ENCODE measurements at places on chromosomes 2 and 18.

DNA sequence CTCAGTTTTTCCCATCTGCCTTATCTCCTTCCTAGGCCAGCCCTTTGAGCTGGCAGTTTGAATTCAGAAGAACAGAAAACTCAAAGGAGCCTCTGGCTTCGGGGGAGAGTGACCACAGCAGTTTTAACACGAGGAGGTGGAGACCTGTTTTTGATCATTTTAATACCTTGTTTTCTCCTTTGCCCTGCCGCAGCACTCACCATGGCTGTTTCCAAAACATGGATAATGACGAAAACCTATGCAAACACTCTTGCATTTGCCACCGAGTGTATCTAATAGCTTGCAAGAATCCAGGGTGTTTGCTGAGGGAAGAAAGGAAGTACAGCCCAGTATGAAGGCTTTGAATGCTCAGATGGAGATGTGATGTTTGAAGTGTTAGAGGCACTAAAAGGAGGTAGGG is 167.1 kb downstream of the PRKCE start:
- no peak for DNase-seq

DNA sequence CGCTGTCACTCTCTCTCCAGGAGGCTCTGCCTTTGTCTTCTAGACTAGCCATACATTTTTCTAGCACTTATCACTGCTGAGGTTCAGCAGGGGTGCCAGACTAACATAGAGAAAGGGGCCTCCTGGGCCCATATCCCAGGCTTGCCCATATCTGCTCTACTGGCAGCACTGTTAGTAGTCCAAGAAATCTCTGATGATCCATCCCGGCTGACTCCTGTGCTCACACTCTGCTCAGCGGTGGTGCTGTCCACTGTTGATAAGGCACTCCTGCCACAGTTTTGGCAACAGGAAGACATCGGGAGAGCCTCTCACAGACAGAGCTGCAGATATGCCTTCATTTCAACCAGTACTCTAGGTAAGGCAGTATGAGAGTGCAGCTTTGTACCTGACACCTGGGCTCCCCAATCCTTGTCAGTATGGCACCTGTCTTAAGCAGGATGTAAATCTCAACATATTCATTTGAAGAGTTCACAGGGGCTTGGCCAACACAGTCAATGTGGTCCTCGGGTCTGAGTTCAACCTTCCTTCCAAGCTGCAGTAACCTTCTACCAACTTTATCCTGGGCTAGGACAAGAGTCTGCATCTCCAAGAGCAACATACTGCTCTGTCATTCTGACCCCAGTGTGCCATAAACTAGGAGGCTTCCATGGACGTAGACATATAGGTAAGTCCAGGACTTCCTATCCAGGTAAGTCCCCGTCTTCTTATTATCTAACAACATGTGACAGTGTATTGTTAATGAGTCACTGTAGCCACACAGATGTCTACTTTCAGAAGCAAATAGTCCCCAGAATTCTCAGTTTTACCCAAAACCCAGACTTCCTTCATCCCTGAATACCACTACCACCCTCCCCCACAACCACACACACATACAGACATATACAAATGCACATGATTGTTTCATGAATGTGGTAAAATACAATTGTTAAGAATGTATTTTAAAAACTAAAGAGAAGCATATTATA is 16.2 kb downstream of the KLF7 start:
- DNase-seq, result no peak

GRCh38 chr2:16019617-16020351 is 79.4 kb downstream of the MYCN start:
- DNase-seq, result no peak

DNA sequence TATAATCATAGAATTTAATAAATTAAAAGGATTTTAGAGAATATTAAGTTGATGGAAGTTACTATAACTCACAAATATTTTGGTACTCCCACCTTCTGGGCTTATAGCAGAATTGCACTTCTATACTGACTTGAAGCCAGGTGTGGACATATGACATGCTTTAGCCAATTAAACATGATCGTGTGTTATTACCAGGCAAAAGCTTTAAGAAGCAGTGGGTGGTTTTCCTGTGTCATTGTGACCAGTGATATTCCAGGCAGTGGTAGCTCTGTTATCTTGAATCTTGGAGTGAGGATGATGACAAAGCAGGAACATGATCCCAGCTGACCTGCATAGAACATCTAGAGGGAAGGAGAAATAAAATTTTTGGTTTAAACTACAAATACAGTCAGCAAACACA is 370.9 kb upstream of the ZEB2 start:
- DNase-seq, result peak; percentile 13

GRCh38 chr2:154452471-154452870 is 246.0 kb upstream of the KCNJ3 start:
- no peak for DNase-seq

DNA sequence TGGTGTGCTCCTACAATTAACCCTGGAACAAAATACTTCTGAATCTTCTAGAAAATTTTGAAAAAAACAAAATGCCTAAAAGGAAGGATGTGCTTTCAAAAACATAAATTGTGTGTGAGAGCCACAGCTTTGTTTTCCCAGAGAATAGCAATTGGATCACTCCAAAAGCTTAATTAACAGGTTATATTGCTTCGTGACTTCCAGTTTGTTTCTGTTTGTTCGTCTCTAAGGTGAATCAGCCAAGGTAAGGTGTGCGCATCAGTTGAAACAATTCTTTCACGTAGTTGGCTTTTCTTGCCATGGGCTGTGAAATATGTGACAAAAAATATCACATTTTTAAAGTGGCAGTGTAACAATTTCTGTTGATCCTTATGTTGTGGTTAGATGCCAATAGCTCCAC is 90.3 kb upstream of the BARD1 start:
- DNase-seq, result no peak

DNA sequence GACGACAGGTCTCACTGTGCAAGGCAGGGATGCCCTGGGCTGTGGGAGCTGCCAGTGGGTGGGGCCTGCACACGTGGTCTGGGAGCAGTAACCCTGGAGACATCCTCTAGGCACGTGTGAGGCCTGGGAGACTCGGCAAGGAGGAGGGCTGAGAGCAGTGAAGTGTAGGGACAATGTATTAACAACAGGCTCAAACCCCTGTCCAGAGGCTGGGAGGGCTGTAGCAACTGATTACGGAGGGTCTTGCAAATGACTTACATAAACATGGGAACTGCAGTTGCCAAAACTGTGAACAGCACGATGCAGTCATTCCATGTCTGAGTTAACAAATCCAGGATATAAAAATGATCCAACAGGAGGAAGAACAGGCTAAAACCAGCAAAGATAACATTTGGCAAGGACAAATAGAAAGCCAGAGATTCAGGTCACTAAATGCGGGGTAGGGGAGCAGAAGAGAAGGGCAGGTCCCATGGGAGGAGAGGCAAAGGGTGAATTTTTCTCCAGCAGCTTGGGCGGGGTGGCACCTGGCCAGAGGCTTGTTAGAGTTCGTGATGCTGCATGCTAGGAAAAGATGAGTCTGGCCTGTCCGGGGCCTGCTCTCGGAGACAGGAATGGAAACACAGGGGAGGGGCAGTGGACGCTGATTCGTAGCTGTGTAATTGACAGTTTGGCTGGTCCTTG is 44.9 kb downstream of the CYP27C1 start:
- DNase-seq, result peak; percentile 74

- DNase-seq, result peak; percentile 21
Observed at GRCh38 chr18:60684843-60685513, 312.4 kb upstream of the MC4R start.

DNA sequence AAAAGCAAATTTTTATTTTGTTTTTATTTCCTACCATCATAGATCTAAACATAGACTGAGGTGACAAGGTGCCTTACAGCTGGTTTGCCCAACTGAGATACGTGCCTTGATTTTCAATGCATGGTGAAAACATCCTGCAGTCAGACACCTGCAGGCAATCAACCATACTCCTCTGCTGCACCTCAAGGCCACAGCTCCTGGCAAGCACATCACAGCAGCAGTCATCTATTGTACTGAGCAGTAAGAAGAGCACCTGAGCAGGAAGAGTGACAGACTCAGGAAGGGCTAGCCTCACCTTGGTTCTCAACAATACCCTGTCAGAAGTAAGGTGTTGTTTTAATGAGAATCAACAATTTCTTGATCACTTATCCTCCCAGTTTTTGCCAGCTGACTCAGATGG is 1206.8 kb upstream of the NRXN1 start:
- DNase-seq, result no peak

DNA sequence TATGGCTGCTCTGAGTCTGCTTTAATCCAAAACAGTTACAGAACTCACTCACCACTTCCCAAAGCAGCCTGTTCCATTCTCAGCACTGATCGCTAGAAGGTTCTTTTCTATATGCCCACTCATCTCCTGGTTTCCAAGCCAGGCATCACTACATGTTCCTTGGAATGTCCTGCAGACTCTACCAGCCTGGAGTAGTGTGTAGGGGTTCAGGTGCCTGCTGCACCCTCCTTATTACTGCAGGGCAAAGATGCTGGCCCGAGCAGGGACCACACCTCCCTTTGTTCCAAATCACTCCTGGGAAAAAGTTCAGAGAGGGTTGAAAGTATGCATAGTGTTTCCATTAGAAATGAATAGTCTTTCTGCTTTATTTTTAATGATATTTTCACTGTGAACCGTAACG is 196.6 kb downstream of the SH3RF3 start:
- DNase-seq, result no peak

DNA sequence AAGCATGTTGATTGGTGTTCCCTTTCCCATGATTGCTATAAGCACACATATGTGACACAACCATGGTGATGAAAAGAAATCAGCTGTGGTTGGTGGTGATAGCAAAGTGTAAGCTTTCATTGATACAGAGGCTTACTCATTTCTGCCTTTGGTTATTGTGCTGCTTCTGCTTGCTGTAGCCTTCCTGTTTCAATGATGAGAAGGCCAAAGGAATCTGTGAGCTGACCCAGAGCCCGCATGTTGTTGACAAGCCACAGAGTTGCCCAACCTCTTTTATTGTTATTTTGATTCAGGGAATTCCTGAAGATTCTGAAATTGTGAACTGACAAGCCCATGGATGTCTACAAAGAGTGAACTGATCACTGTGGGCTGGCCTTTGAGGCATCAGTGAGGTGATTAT is 164.4 kb downstream of the TMEFF2 start:
- DNase-seq, result peak; percentile 20

GRCh38 chr2:73291093-73291460 is 2.3 kb downstream of the EGR4 start:
- peak; percentile 76 for DNase-seq

- DNase-seq, result no peak
Observed at GRCh38 chr2:108634576-108635160, 84.6 kb upstream of the RANBP2 start.

- DNase-seq, result no peak
Observed at GRCh38 chr18:47893939-47894699, 36.3 kb downstream of the SMAD2 start.

- no peak for DNase-seq
Observed at GRCh38 chr2:5121642-5122041, 570.5 kb upstream of the SOX11 start.

- peak; percentile 90 for DNase-seq
Observed at GRCh38 chr2:23351388-23352141, 33.4 kb upstream of the KLHL29 start.

DNA sequence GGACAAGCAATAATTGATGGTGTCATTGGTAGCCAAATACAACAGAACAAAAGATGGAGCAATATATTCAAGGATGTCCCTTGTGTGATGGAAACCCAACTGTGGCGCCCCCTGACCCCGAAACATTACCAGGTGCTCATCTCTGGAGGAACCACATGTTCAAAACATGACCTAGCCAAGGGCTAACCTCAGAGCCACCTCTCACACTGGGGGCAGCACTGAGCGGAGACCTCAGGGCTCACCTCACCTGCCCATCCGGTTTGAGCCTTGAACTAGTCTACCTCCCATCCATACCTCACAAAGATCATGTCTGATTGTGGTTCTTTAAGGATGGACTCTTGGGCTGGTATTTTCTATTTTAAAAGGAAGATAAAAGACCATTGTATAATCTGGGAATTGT is 314.4 kb upstream of the CDH7 start:
- DNase-seq, result no peak

DNA sequence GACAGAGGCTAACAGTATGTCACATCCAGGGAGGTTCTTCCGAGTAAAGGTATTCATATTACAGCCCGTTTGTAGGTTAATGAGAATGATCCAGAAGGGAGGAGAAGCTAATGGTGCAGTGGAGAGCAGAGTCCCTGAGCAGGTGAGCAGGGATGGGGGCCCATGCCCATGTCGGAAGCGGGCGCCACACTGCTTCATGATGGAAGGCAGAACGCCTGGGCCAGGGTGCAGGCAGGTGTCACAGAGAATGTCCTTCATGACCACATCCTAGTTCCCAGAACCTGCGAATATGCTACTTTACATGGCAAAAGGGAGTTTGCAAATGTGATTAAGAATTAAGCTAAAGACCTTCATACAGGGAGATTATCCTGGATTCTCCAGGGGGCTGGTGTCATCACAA is 4.0 kb downstream of the HES6 start:
- DNase-seq, result no peak

DNA sequence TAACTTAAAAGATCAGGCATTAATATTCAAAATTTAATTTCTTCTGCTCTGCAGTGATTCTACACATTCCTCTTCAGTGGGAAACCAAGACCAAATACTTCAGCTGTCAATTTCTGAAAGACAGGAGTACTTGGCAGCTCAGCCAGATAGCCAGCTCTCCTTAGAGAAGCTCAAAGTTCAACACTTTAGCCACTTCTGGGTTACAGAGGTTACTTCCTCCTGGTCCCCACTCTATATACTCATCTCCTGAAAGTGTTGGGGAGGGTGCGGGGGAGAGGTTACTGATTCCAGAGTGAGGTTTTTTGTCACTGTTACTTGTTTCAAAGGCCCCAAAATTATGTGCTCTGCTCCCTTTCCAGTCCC is 4.1 kb downstream of the CYTIP start:
- no peak for DNase-seq

GRCh38 chr2:34070196-34070595 is 471.1 kb upstream of the FAM98A start:
- no peak for DNase-seq

DNA sequence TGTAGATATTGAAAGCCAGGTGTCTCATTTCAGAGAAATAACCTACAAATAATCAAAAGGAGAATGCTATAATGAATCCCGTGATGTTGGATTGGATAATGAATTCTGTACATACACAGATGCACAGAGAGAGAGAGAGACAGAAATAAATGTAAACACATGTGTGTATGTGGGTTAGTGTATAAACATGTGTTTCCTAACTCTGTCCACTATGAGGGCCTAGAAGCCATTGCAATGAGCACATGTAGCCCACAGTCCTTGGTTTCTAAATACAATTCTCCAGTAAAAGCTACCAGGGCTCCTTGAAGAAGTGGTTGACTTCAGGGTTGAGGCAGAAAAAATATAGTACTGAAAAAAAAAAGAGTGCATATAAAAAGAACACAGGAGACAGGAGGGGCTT is 109.5 kb downstream of the INHBB start:
- no peak for DNase-seq

GRCh38 chr2:147416099-147416498 is 428.7 kb upstream of the ACVR2A start:
- DNase-seq, result no peak

DNA sequence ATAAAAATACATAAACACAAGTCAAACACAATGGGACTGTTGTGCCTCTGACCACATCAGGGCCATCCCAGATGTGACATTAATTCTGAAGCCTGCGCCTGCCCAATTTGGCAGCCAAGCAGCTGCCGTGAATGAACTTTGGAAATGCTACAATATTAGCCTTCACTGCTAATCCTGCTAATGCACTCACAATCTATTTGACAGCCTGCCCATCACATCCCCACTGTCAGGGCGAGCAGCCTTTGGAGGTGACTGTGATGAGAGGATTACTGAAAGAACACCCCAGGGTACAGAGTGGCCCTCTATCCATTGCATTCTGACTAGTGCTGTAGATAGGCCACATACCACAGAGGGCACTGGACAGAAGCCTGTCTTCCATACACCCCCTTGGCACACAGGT is 21.6 kb downstream of the OSR1 start:
- no peak for DNase-seq

- no peak for DNase-seq
Observed at GRCh38 chr2:147222506-147222905, 622.3 kb upstream of the ACVR2A start.

Measured in AG08395 (cell line).